ENCODE measurements at places on chromosomes 5 and 9.
A peak's percentile ranks its signal among the peaks of the same experiment; 100 is the strongest.

GRCh38 chr9:16407617-16408016 lies 462.9 kb downstream of the BNC2 start:
- DNase-seq: no peak

- DNase-seq: no peak
These were observed 98.0 kb downstream of the ENC1 start for GRCh38 chr5:74542482-74542881.

DNA sequence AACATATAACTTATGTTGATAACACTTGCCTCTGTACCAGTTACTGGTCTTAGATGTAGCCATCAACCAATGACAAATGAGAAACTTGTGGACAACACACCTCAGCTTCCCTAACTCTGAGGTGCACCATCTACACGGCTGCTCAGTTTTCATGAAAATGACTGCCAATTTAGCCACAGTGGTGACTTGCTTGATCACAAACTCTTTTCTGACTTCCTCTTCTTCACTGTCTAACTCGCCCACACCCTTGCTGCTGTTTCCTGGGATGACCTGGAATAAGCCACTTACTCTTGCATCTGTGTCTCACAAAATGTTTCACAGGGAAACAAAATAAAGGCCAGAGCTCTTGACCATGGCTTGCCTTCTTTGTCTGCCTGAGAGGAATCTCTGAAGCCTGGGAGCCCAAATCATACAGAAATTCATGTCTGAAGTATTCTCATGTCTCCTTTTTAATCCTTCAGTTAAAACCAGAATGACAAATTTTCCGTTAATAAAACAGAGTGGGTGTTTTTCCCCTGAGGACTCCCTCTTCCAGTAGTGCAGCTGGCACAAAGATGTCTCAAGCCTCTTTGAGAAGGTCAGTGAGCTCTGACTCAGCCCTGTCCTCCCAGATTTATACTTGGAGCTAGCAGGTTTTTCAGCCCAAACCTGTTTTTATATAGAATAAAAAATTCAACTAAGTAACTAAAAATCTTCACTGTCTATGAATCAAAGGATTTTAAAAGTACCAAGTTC lies 126.5 kb upstream of the PAM start:
- no peak for DNase-seq

- no peak for DNase-seq
These were observed 558.4 kb downstream of the BNC2 start for GRCh38 chr9:16312116-16312515.

DNA sequence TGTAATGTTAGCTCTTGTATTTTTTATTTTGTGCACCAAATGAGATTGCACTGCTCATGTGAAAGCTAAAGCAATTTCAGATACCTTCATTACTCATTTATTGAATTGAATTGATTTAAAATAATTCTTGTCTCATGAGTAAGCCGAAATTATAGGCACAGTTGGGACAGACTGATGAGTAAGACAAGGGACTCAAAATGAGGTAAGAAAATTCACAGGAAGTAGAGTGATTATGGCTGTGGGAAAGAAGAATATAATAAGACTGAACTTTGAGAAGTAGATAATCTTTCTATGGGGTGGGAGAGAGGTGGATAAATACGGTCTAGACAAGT lies 51.1 kb downstream of the NUDT12 start:
- no peak for DNase-seq

DNA sequence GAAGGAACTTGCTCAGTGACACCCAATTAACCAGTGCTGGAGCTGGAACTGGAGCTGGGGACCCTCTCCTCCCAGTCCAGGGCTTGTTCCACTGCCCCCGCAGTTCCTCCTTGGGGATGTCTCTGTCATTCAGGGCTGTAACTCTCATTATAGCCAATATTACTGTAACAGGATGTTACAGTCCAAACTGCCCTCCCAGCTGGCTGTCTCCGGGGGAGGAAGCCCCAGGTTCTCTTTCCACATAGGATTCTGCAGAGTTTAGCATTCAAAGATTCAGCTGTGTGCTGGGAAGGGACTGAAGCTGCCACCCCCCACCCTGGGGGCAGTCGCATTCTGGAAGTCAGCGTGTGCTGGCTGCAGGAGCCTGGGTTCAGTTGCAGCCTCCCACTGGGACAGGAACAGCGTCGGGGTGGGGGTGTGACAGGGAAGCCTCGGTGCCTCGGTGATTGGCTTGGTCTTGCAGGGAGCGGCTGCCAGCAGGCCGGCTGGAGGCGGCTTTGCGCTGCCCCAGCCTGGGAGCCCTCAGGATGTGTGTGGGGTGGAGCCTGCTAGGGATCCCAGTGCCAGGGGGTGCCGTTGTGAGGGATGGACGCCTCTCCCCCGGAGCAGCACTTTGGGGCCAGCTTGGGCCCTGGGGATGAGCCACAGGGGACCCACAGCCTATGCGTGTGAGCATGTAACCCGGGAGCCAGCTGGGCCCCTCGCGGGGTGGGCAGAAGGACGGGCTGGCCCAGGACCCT lies 101.1 kb downstream of the RGS3 start:
- no peak for DNase-seq

DNA sequence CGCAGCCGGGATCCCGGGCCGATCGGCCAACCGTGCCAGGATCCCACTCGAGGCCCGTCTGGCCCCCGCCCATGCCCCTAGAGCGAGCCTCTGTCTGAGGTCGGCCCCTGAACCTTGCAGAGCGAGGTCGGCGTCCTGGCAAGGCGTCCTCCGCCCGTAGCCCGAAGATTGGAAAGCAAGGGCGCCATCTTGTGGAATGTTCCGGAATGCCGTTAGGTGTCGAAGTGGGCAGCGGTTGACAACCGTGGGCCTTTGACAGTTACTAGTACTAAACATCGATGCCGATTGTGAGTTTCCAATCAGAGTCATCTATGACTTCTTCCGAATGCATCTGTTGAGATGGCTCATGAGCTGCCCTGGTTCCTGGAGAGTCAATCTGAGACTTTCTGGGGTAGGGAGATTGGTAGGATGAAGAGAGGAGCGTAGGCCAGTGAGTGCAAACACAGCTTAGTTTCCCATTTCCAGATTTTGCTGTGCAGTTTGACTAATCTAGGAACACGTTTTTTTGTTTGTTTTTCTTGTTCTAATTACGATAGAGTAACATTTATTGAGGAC lies 923 bp upstream of the PLK2 start:
- peak; percentile 80 for DNase-seq

DNA sequence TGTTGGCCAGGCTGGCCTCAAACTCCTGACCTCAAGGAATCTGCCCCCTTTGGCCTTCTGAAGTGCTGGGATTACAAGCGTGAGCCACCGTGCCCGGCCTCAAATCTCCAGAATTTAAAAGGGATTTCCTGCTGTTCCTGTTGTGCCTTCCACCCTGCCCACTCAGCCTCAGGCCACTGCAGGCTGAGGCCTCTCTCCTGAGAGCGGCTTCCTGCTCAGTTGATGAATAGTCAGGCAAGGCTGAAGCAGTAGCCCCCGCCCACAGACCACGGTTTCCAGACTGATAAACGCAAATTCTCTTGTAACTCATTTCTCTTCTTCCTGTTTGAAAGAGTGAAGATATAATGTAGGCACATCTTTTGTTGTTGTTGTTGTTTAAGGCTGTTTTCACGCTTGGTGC lies 127.0 kb upstream of the PLCXD3 start:
- DNase-seq: no peak

GRCh38 chr9:79985264-79985663 lies 413.5 kb downstream of the TLE4 start:
- DNase-seq: no peak

GRCh38 chr9:104256031-104256695 lies 162.1 kb downstream of the SMC2 start:
- no peak for DNase-seq

DNA sequence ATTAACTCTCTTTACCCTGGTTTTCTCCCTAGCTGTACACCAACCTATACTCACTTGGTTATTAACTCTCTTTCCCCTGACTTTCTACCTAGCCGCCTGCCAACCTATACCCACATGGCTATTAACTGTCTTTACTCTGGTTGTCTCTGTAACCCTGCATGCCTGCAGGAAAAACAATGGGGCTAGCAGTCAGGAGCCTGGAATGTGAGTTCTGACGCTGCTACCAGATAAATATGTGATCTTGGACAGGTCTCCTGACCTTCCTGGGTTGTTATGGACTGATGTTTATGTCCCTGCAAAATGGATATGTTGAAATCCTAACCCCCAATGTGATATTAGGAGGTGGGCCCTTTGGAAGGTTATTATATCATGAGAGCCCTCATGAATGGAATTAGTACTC lies 119.2 kb downstream of the SMARCA2 start:
- DNase-seq: no peak

DNA sequence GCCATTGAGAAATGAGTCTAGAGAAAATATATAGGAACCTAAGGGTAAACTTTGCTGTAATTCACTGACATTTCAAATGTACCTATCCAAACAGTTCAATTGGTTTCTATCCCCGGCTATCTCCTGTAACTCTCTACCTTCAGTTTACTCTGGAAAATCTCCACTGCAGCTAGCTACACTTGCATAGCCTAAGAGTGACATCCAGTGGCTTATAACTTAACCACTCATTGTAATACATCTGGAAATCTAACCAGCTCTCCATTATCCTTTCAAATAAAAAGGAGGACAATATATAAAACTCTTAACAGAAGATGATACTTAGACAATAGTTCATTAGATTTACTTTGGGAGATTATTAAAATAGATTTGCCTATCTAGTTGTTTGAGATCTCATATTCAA lies 35.3 kb upstream of the SPDL1 start:
- DNase-seq: no peak

DNA sequence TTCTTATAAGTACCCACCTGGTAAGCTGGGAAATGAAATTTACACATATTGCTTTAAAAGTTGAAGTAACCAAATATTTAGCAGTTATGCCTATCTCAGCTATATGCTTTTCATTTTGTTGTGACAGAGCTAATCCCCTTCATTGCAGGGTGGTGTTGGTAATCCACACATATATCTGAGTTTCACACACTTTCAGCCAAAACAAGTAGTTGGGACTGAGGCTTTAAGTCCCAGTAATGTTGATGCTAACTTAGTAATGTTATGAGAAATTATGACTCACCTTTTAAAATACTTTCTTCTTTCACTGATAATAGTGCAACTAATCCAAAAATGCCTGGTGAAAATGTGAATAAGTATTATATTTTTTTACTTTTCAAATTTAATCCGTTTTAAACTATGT lies 19.2 kb upstream of the RICTOR start:
- no peak for DNase-seq

DNA sequence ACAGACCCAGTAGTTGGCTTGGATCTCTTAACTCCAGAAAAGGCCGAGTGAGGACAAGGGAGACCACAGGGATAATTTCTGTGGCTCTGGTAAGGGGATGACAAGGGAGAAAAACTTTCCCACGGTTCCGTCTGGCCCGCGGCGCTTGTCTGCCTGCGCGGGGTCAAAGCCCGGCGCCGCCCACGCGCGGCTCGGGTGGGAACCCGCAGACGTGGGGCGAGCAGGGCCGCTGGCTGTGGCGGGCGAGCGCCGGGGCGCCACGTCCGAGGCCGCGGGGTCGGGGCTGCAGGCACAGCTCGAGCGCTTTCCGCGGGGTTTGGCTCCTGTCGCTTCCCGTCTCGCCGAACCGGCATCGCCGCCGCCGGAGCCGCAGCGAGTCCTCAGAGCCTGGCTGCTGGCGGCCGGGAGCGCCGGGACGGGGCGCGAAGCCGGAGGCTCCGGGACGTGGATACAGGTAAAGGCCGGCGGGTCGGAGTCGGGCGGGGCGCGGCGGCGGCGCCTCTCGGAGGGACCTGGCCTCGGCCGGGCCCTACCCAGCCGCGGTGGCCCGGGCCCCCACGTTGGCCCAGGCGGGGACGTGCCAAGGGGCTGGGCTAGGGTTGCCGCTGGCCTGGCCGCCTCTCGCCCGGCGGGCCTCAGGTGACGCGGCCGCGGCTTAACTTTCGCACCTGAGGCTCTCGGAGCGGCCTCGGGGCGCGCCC lies at the start of gene RNF180:
Gene RNF180, plus strand, starts transcription at position 344 of the 701 bp plus-strand sequence. CDS start 34,965 bp downstream, outside the sequence.
- no peak for DNase-seq

DNA sequence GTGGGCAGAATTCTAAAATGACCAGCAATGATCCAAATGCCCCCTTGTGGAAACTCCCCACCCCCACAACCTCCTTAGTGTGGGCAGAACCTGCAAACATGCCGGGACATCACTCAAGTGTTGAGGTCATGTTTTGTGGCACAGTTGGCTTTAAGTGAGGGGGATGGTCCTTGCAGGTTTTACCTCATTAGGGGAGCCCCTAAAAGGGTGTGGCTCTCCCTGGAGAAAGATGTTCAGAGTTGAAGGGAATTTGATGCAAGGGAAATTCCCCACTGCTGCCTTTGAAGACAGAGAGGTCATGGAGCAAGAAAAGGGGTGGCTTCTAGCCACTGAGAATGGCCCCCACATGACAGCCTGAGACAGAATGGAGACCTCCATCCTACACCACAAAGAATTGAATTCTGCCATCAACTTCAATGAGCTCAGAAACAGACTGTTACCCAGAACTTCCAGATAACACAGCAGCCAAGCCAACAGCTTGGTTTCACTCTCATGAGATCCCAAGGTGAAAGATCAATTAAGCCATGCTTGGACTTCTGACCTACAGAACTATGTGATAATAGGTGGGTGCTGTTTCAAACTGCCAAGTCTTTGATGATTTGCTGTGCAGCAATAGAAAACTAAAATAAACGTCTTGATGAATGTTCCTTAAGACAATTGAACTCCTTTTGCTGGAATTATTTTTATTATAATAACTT lies 103.4 kb downstream of the MED10 start:
- DNase-seq: no peak

DNA sequence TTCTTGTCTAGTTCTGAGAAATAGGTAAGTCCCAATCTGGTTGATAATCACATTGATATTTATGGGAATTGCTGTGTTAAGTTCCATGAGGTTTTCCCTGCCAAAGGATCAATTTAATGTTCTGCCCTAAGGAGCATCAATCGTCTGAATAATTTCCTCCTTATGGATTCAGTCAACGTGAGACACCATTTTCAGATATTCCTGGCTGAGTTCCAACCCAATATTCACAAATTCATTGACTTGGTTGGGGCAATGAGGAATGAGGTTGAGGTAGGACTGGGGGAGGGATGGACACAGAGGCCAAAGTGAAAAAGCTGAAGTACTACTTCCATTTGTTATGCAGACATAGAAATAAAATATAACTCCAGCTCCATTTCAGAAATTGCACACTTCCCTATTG lies 99.1 kb downstream of the ZNF622 start:
- no peak for DNase-seq

DNA sequence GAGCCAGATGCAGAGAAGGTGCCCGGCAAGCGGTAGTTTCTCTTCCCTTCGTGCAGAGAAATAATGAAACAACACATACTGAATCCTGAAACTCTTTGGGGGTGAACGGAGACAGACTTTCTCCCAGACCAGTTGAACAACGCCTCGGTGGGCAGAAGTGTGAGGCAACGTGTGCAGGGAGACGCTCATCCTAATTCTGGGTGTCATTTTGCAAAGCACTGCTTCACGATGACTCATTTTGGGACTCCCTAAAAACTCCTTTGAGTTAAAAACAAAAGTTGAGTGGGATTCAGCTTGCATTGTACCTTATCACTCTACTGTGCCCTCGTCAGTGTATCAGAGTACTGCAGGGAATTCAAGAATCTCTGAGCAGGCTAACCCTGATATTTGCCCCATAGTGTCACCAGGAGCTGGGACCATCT lies 3.5 kb upstream of the NEK6 start:
- DNase-seq: no peak

- no peak for DNase-seq
These were observed 6.5 kb upstream of the EBF1 start for GRCh38 chr5:159106193-159106568.

Data from CD4-positive, alpha-beta T cell (primary cell).